K562 (cell line): ENCODE measurements at places on chromosomes 12 and 14.
A peak's percentile ranks its signal among the peaks of the same experiment; 100 is the strongest.

GRCh38 chr12:6424008-6424347, 20.8 kb upstream of the CD27 start:
- DNase-seq = no peak

GRCh38 chr14:54355698-54356097, 41.1 kb upstream of the CDKN3 start:
- DNase-seq = no peak

DNA sequence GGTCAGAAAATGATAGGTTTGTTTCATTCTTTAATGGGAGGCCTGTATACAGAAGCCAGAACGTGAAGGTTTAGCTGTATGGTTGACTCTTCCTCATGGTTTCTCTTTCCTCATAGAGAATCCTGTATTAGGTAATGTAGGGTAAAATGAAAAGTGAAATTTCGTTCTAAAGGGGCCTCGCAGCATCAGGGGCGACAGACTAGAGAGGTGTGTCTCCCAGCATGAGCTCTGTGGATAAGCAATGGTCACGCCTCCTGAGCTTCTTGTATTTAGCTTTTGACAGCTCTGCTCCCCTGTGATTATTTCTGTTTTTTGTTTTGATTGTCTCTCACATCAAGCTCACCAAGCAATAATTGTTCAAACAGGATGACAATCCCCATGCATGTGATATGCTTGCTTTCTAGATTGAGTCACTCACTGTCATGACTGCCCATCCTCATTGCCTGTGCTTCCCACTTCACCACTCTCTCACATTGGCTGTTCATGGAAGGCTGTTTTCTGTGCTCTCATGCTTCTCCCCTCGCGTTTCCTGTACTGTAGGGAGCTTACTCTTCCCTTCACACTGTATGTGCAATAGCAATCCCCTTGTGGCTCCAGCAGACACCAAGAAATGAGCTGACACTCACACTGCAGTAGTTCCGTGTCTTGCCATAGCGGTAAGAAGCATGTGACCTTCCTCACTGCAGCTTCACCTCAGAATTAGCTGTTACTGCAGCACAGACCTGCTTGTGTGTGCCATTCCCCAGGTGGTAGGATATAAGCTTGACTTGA, 44.0 kb downstream of the RAD52 start:
- DNase-seq = no peak

GRCh38 chr14:24036169-24036962, 15.4 kb upstream of the CARMIL3 start:
- no peak for DNase-seq

DNA sequence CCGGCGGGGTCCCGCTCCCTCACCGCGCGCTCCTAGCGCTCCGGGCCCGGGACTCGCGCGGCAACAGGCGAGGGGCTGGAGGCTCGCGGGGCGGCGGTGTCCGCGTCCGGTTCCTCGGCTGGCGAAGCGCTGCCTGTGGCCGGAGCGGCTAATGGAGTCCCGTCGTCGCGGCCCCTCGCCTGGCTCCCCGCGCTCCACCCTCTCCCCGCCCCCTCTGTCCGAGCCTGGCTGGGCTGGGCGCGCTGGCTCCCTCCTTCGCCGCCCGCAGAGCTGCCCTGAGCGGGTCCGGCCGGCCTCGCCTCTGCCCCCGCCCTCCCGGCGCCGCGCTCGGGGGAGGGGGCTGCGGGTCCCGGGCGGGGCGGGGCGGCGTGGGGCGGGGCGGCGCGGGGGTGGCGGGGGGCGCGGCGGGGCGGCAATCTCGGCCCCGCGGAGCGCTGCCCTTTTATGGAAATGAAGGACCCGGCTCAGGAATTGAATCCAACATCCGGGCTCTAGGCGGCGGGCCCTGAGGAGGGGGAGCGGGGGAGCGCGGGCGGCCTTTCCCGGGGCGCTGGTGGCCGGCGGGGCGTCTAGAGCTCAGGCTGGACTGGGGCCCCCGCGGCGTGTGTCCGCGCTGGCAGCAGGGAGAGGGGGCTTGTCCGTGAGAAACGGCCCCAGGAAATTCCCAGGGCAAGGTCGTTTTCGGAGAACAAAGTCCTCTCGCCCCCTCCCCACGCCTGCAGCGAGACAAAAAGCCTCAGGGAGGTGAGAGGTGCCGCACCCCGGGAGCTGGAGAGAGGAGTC, at the start of gene FERMT2:
Gene FERMT2, minus strand, starts transcription at position 153 of the 783 bp plus-strand sequence. CDS start 482 bp downstream, outside the sequence.
- peak; percentile 45 for DNase-seq

DNA sequence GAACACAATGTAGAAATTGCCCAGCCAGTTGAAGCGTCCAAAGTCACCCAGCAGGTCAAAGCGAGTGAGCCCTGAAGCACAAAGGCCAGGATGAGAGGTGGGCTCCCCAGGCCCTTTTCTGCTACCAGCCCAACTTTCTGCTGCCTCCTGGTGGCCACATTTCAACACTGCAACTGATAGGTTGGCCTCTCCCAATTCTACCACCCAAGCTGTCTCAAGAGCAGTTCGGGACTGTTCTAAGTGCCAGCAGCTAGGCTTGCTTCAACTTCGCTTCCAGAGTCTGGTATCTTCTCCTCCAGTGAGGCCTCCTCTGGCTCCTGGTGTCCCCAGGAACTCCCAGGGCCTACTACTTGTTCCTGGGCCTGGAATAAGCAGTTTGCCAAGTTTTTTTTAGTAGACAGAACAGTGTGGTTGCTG, 3.4 kb upstream of the DHH start:
- DNase-seq = peak; percentile 78

DNA sequence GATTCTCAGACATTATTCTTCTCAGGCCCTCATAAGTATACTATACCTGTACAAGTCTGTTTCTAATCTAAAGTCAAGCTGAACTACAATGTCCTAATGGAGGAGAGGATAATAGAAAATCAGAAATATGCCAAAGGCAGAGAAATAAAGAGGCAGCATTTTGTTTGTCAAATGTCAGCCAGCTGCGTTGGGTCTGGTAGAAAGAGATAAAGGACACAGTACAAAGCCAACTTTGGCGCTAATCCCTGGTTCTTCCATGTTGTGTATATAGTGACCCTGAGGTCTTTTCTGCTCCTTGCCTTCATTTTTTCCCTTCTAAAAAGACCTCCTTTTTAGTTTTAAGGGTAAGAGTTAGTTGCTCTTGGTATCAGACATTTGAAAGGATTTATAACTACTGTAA, 103.1 kb downstream of the PRICKLE1 start:
- peak; percentile 24 for DNase-seq

- DNase-seq = no peak
Observed at GRCh38 chr14:77122526-77123125, 19.0 kb downstream of the ZDHHC22 start.

DNA sequence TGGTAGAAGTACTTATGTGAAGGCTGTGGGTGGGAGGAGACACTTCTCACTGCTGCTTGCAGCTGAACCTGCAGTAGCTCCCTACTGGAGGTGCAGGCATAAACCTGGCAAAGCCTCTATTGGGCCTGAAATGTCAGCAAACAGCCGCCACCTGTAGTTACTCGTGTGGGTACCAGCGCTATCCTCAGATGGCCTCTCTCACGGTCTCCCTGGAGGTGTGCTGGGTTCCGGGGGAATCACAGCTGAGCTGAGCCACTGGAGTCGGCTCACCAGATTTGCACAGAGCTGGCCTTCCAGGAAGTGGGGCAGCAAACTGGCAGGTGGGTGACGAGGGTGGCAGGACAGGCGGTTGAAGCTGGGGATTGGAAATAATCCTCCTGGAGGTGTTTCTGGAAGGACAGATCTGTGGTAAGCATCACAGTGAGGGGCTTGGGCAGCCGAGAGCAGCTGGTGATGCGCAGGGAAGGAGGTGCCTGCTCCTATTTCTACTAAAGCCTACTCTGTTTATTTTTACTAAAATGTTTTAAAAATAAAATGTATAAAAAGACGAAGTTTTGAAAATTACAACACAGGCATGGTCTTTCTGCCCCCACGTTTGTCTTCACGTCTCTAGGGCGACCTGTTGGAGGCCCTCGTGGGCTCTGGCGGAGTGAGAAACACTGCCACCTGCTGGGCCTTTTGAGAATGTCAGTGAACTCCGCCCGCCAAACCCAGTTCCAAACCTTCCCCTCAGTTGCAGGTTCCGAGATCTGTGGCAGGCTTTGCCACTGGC, 67.8 kb upstream of the PLEKHG3 start:
- peak; percentile 64 for DNase-seq

GRCh38 chr12:1790444-1790843, 29.9 kb upstream of the LRTM2 start:
- DNase-seq = no peak

DNA sequence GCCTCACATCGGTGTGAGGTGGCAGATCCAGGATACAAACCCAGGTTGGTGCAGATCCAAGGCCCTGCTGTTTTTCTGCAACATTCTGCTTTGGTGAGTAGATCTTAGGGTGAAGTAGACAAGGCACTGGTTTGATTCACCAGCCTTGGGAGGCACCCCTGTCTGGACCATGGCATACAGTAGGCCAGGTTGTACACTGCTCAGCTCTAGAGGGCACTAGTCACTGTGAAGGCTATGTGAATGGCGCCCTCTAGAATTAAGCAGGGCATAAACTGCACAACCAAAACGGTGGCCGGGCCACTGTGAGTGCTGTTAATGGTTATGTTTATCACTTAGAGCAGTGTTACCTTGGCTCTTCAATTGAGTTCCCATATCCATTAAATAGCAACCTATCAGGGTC, 280.6 kb upstream of the PWP1 start:
- DNase-seq = peak; percentile 47

- no peak for DNase-seq
Observed at GRCh38 chr14:67461341-67461985, 27.1 kb downstream of the TMEM229B start.

DNA sequence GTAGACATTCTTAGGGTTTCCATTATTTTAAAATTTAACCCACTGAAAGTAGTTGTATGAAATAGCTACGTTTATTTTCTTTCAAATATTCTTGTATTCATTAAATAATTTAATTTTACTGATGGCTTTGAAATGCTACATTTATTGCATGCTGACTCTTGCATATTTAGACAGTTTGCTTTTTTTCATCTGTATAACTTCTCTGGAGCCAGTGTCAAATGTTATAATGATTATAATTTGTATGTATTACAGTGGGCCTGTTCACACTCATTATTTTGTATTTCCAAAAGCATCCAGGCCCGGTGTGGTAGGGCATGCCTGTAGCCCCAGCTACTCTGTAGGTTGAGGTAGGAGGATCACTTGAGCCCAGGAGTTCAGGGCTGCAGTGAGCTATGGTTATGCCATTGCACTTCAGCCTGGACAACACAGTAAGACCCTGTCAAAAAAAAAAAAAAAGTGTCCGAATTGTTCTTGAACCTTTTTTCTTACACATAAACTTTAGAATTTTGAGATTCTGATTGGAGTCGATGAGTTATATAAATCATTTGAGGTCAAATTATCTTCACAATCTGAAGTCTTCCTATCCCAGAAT, 905 bp downstream of the ZNF84 start:
- DNase-seq = no peak

DNA sequence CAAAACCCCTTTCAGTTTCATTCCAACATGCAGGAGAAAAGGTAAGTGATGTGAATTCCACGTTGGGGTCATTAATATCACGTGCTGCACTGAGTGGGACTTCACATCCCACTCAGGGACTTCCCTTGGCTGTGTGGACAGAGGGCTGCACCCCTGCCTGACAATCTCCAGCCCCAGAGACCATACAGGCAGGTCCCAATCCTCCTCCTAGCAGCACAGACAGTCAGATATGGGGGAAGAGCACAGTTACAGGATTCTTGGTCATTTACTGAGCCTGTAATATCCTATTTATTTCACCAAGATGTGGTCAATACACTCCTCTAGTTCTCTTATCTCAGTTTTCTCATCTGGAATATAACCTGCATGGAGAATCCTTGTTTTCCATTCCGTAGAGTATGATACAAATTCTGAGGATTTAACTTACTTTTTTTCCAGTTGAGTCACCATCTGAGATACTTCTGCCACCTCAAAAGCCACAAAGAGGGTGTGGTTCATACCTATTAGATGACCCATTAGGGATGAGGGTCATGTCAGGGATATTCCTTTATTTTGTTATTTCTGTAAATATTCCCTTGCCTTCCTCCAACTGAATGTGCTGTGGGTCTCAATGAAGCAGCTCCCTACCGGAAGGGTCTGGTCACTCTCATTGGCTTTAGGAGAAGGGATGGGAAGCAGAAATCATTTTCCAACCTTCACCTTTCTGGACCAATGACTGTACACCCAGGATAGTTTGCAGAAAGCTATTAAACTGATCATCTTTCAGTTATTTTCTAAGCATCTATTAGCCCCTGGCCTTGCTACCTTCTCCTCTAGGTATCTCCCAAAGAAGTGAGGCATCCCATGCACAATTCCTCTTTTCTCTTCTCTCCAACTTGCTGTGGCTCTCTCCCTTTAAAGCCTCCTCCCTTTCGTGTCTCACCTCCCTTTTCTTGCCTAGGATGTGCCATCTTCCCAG, 43.0 kb upstream of the NTF3 start:
- no peak for DNase-seq

GRCh38 chr12:21453312-21453852, 15.9 kb downstream of the PYROXD1 start:
- no peak for DNase-seq

DNA sequence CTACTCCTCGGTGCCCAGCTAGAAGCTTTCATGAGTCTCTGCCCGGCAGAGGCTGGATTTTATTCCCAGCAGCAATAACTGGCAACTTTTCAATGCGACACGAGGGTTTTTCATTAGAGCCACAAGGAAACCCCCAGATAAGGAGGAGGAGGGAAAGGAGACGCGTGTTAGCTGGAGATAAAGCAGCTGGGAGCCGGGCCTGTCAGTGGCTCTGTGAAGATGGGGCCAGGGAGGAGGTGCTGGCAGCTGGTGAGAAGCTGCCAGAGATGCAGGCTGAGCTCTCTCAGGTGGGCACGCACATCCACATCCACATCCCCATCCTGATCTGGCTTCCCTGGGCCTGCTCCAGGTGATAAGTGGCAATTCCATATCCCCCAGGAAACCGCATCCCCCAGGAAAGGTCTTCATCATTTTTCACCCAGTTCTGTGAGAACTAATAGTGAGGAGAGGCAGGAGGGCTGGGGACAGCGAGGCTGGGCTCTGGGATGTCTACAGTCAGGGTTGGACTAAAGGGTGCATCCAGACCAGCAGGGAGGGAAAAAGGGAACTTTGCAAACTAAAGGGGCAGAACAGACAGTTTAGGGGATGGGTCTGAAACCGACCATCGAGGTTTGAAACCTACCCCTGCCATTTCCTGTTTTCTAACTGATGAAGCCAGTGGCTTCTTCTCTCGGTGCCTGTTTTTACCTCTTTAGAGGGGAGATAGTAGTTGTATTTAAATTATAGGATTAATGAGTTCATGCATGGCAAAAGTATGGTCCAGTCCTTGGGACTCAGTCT, 413.2 kb downstream of the DPF3 start:
- DNase-seq = peak; percentile 76
